ENCODE measurements at places on chromosomes 16 and 17. TPM values are rescaled to one million over a fixed set of nuclear protein-coding genes. Genes with fewer than 3 reads are reported as not detected.

Gene SLFN11
- 10.1 TPM for total RNA-seq

GRCh38 chr17:17309356-17309755 lies 6.2 kb downstream of the NT5M start:
- no peak overlapping the region for H3K4me3 ChIP-seq
- no peaks in the 10 kb centered on the region for H3K27me3 ChIP-seq
- H3K36me3 ChIP-seq: no peaks in the 10 kb centered on the region
- H3K27ac ChIP-seq: no peak overlapping the region

GRCh38 chr17:58318627-58319172 lies 9.9 kb downstream of the TSPOAP1 start:
- H3K4me3 ChIP-seq: no peak overlapping the region
- H3K27me3 ChIP-seq: no peaks in the 10 kb centered on the region

Gene SOST
- not detected for total RNA-seq

DNA sequence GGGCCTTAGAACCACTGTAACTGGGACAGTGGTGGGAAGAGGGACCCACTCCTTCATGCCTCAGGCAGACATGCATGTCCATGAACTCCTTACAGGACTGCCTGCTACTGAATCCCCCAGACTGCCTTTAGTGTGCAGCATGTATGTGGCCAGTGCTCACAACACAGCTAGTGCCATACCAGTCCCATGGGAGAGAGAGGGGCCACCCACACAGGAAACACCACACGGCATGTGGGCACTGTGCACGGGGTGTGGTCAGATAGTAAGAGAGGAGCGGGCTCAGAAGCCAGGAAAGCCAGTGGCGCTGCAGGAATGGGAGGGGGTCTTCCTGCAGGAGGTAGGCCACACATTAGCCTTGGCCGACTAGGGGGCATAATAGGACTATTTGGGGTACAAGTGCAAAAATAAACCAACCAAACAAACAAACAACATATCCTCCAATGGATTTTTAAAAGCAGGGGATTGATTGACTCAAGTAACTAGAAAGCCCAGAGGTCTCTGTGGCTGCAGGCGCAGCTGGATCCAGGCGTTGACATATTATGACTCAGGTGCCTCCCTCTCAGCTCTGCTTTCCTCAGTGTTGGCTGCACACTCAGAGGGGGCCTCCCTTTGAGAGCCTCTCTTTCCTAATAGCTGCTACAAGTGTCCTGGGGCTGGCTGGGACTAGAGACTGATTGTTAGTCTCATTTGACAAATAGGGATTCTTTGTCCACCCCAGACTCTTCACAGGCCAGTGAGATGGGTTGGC lies 104.4 kb downstream of the AMFR start:
- no peak for DNase-seq
- H3K27me3 ChIP-seq: no peaks in the 10 kb centered on the region
- no peaks in the 10 kb centered on the region for H3K36me3 ChIP-seq
- no peak overlapping the region for H3K27ac ChIP-seq

GRCh38 chr17:39863918-39864746 lies at the start of gene IKZF3:
TSS of gene IKZF3 (minus strand) at chr17:39864312. CDS start at chr17:39864126, 186 bp downstream.
- peak within 1 kb of the TSS; percentile 32 for H3K4me3 ChIP-seq
- peak within 1 kb of the TSS; percentile 62 for H3K27ac ChIP-seq
- no peaks in the 10 kb centered on the region for H3K27me3 ChIP-seq
- DNase-seq: peak; percentile 55

GRCh38 chr17:68705714-68706076 lies 104.5 kb upstream of the FAM20A start:
- DNase-seq: no peak
- H3K27me3 ChIP-seq: no peaks in the 10 kb centered on the region
- no peak overlapping the region for H3K4me3 ChIP-seq
- H3K36me3 ChIP-seq: no peaks in the 10 kb centered on the region

Gene SLC6A2
- under 0.01 TPM for total RNA-seq

- no peak overlapping the region for H3K27ac ChIP-seq
- H3K4me1 ChIP-seq: no peaks in the 10 kb centered on the region
- H3K27me3 ChIP-seq: no peaks in the 10 kb centered on the region
- no peaks in the 10 kb centered on the region for H3K36me3 ChIP-seq
- H3K4me3 ChIP-seq: no peak overlapping the region
- DNase-seq: no peak
Observed at GRCh38 chr17:26963163-26963503, 330.8 kb upstream of the WSB1 start.
